Stimulated activated CD4-positive, alpha-beta T cell treated with anti-CD3 and anti-CD28 coated beads, Interleukin-12 subunit alpha, Interleukin-12 subunit beta, amount 100 ng/mL, for 48 hours (primary cell): ENCODE measurements at places on chromosomes 2 and 18.

DNA sequence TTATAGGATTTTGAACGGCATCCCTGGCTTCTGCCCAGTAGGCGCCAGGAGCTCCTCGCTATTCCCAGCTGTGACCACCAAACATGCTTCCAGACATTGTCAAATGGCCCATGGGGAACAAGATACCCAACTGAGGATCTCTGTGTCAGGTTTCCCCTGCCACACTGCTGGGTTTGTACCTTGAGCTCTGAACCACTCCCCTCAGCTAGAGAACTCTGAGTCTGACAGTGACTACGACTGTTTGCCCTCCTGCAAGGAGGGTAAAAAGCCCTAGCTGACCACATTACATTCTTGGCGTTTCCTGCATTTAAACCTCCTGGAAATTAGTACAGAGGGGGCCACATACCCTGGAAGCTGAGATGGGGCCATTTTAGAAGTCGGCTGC lies 12.4 kb downstream of the LRRFIP1 start:
- no peak for DNase-seq

DNA sequence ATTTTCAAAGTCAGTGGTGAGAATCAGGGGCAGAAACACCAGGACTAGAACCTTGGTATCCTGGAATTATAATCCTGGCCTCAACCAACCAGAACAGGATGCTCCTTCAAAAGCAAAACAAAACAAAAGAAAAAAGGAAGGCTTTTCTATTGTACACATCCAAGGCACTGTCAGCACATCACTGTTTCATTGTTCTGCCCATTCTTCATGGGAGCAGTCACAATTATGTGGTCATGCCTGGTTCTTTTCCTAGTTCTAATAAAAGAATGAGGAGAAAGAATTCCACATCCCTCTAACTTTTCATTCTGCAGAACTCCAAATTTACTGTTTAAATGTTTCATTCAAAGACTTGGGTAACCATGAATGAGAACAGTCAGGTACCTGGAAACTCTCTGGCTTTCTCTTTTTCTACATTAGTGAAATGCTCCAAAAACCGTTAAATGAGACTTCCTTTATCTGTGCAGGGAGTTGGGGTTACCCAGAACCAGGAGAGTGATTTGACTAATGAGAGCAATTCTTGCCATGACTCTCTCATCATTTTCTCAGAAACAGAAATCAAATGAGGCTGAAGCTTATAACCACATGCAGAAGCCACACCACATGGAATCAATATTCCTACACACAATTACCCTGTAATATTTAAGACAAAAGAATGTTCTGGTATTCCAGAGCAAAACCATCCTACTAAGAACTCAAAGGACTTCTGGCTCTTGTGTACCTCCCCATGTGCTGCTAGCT lies 110.9 kb upstream of the CCDC150 start:
- no peak for DNase-seq

GRCh38 chr2:240290432-240291336 lies 144.8 kb upstream of the GPC1 start:
- no peak for DNase-seq

- no peak for DNase-seq
Measured at GRCh38 chr2:233892793-233893192, 24.4 kb upstream of the TRPM8 start.

DNA sequence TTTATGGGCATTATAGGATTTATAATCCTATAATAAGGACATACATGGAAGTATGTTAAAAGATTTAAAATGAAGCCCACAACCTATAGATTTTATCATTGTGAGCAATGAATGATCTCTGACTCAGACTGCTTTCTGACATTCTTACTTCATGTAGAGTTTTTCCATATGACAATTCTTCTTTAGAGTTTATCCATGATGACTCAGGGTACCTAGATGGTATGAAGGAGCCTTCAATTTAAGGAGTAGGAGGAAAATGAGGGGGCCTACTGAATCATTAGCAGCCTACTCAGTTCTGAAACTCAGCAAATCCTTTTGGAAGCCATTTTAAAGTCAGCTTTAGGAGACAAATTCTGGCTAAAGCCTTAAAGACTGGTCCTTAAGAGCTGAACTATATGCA lies 10.4 kb downstream of the PELI1 start:
- no peak for DNase-seq

GRCh38 chr2:153287109-153287801 lies 191.3 kb downstream of the RPRM start:
- DNase-seq = no peak

DNA sequence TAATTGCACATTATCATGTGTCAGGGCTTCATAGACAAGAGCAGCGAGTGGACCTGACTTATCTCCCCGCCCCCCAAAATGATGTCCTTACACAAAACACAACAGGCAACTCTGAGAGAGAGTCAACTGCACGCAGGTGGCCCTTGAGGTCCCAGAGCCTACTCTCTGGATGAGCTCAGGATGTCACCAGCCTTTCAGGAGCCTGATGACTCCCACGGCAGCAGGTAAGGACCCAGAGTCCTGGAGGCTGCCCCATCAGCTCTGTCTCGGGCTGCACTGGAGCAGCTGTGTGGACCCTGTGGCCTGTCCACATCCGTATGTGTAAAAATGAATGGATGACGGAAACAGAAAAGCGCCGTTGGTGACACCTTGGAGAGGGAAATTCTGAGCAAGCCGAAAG lies 130.9 kb downstream of the HDAC4 start:
- DNase-seq = no peak

GRCh38 chr2:73937899-73938298 lies 11.2 kb downstream of the DGUOK start:
- no peak for DNase-seq

DNA sequence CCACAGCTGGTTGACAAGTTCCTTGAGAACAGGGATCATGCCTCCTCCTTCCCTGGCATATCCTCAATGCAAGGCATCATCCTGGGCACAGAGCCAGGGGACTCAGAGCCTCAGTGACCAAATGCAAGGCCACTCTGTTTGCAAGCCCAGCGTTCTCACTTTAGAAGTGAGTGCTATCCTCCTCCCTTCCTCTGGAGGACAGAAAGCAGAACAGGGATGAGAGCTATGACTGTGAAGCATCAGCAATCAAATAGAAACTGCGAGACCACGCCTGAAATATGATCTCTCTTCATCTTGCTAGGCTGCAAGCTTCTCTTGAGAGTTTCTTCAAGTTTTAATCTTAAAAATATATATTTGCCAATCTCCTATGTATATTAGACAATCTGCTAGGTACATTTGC lies 119.8 kb downstream of the LRATD1 start:
- no peak for DNase-seq

DNA sequence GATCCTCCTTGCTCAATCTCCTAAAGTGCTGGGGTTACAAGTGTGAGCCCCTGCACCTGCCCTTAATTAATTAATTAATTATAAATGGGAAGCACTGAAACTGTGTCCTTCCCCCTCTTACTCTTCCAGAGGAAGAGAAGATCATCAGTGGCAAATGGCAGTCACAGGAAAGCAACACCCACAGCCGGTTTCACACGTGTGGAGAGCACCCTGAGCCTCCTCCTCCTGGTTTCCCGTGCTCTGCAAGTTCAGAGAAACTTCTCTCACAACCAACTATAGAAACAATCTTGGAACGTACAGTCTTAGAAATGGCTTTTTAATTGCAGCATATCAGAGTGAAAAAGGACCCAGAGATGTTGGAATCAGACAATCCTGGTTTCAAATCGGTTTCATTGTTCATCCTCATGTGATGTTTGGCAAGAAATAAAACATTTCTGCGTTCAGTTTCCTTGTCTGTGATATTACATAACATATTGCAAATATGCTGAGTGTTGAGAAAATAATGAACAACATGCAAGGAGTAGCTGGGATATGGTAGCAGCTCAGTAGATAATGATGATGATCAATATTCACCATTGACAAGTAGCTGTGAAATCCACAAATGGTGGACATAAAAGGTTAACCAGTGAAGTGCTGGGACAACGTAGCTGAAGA lies 141.0 kb upstream of the KCTD1 start:
- DNase-seq = no peak

DNA sequence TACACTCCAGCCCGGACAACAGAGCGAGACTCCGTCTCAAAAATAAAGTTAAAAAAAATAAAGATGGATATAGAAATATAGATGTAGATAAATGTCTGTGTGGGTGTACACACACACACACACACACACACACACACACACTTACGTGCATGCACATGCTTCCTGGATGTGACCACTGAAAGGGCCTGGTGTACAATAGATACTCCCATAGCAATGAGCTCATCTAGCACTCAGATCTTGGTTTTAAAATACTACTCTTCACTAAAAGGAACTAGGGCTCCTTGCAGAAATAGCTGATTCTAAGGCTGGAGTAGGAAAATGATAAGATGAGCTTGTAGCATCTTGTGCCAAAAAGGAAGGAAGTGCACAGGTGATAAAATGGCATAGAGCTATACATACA lies 39.1 kb downstream of the ROCK2 start:
- no peak for DNase-seq

- no peak for DNase-seq
Measured at GRCh38 chr2:215293879-215294278, 18.0 kb upstream of the ATIC start.

- DNase-seq = no peak
Measured at GRCh38 chr2:203461746-203462145, 73.4 kb downstream of the RAPH1 start.
